ENCODE measurements at places on chromosomes 4 and X.

DNA sequence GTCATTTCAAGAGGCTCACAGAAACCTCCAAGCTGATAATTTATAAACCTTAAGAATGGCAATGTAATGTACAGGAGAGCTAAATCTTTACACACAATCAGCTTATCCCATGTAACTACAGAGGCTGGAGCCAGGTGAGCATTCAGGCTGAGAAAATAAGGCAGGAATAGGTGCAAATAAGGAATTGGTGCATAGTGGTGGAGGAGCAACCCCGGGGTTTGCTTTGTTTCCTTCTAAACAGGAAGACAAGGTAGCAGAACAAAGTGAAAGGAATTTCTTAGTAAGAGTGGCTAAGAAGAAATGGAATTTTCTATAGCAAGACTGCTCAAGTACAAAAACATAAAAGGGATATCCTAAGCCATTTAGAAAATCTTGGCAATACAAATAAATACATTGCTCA lies 82.4 kb downstream of the NR3C2 start:
- ATAC-seq = no peak

DNA sequence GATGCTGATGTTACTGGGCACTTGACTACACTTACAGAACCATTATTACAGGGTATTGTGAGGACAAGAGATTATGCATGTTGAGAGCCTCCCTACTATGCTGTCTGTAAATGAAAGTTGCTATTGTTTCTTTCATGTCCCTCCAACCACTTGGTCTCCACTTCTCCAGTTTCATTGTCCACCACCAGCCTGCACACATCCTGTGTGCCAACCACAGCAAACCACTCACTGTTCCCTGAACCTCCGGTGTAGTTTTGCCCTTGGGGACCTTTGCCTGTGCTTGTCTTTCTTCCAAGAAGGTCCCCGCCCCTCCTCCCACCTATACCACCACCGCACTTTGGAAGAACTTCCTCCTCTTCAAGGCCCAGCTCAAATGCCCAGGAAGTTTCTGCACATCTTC lies 43.1 kb upstream of the AFF2 start:
- ATAC-seq = no peak

DNA sequence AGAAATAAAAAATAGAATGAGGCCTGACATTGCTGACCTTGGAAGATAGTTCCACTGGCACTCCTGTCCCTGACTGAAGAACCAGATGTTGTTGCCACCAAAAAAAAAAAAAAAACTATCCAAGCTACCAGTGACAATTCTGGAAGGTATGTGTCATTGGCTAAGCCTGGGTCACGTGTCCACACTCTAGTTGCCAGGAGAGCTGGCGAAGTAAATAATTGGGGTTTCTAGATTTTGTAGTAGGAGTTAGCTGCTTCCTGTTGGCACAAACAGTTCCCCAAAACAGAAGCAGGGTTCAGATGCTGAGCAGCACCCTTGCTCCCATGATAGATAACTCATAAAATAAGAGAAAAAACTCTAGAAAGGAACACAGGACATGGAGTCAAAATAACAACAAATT lies 20.5 kb downstream of the MND1 start:
- peak; percentile 63 for ATAC-seq

GRCh38 chr4:186557061-186557460 lies 1.7 kb upstream of the MTNR1A start:
- ATAC-seq = no peak

- no peak for ATAC-seq
Measured at GRCh38 chr4:166400270-166400894, 527.3 kb downstream of the TLL1 start.

DNA sequence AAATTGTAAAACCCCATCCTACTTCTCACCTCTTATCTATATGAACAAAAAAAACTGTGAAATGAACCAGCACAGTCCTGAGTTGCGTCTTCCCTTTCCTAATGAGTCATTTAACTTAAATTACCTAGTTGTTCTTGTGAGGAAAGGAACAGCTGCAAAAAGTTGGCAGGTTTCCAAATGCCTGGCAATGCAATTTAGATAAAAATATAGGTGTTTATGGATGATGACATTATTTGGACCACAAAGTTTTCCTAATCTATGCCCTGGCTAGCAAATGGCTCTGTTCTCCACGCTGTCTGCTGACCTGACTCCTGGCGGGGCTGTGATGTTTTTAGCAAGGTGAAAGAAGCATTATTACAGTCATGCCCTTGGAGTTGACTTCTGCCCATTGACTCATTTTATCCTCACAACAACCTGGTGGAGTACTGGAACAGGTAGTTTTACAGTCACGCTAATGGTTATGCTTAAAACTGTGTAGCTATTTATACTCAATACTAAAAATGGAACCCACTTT lies 29.8 kb upstream of the RELL1 start:
- ATAC-seq = peak; percentile 61

GRCh38 chr4:138595731-138596460 lies 353.7 kb upstream of the SLC7A11 start:
- no peak for ATAC-seq

DNA sequence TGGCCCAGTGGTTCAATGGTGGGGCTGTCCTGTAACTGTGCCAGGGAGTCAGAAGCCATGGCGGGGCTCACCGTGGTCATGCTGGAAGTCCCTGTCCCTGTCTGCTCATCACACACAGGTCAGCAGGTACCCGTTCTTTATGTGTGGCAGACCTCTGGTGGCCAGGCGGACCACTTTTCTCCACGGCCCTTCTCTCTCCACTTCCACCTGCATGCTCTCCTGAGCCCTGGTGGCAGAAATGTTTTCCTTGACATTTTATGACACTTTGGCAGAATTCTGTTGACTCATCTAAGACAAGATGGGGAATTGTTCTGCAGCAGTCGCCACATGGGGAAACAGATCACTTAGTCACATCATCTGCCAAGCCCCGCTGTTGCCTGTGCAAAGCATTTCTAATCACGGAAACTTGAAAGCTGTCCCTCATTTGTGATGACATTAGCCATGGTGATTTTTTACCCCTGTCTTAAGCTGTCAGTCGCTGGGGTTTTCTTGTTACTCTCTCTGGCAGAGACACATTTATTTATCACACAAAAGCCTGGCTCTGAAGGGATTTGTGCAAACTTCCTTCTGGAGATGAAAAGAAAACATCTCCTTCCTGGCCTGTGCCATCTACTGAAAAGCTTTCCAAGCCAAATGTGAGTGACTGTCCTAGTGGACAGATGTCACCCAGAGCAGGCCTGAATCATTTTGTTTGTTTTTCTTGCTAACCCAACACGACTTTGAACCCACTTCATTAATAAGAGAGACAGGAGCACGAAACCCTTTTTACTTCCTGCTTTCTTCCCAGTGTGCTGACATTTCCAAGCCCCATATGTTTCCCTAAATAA lies 38.8 kb upstream of the STIM2 start:
- peak; percentile 46 for ATAC-seq

- ATAC-seq = no peak
Measured at GRCh38 chrX:152821145-152821765, 9.3 kb downstream of the CETN2 start.

DNA sequence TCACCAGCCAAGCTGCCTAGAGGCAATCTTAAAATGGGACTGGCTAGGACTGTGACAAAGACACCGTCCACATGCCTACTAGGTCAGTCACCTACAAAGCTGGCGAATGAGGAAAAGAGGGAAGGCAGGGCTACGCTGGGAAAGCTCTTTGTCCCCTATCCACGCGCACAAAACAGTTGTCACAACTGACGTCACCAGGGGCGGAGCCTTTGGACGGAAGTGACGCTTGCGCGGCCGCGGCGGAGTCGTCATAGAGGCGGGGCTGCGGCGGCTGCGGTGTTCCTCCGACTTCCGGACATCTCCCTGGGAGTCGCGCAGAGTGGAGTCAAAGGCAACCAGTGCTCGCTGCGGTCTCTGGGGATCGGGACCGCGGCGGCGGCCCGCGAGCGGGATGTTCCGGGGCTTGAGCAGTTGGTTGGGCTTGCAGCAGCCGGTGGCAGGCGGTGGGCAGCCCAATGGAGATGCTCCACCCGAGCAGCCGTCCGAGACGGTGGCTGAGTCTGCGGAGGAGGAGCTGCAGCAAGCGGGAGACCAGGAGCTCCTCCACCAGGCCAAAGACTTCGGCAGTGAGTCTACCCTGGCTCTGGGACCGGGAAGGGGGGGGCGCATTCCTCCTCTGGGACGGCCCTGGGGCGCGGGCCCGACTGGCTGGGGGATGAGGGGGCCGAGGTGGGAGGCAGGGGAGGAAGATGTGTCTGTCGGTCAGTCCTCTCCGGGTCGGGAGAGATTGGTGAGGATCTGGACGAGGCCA lies at the start of gene SYAP1:
Gene SYAP1 (plus strand): TSS at position 279 of the 751 bp plus-strand sequence. CDS start 113 bp downstream, at position 392.
- ATAC-seq = peak; percentile 99

- no peak for ATAC-seq
Measured at GRCh38 chr4:26729027-26729426, 131.6 kb upstream of the STIM2 start.

- ATAC-seq = no peak
Measured at GRCh38 chr4:103375278-103375677, 177.1 kb upstream of the CENPE start.

GRCh38 chr4:124304941-124305340 lies 407.6 kb downstream of the ANKRD50 start:
- no peak for ATAC-seq

DNA sequence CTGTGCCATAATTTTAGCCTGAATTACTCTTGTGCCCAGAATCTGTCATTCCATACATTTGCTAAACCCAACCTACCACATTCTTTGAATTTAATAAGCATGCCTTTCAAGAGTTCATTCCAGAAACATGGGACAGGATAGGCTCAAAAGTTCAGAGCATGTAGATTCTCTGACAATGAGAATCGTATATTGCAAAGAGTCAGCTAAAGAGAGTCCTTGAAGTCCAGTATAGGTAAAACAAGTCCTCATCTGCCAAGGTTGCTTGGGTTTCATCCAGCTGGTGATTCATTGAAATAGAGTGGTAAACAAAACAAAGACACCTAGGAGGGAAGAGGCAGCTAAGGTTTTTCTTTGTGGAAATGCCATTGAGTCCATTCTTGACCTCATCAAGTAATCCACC lies 249.3 kb upstream of the DIPK2B start:
- ATAC-seq = no peak

GRCh38 chrX:143623657-143624056 lies 12.2 kb downstream of the SLITRK4 start:
- ATAC-seq = no peak

DNA sequence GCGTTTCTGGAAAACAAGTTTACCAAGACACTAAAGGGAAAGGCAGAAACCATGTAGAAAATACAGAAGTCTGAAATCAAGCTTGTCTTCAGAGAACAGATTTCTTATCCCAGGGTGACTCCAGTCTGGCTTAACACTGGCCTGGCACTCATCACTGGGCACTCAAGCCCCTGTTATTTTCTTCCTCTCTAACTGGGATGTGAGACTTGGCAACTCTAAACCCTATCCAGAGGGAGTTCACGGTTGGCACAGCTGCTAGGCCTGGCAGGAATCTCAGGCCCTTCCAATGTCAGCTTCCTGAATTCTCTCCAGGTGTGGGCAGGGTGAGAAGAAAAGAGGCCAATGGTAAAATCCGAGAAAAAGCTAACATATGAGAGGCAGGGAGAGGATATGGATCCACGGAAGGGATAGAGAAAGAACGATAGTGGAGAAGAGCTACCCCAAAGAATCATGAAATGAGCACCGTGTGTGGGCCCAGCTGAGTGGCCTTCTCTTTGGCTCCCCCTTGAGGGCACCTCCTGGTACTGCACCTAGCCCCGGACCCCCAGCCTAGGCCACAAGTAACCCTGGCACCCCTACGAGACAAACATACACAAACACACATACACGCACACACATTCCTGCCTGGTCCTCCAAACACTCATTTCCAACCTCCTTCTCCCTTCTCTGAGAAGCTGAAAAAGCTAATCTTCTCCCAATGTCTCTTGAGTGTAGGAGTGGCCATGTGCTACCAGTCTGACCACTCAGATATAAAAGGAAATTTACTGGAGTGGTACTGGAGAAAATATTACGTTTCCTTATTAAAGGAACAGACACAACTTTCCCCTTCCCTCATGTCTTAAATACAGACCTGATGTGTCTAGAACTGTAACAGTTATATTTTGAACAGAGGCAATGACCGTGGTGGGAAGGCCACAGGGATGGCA lies 16.6 kb upstream of the PTCHD1 start:
- ATAC-seq = no peak
